Neural crest cell (in vitro differentiated cells): ENCODE measurements at places on chromosomes 16 and 17.

DNA sequence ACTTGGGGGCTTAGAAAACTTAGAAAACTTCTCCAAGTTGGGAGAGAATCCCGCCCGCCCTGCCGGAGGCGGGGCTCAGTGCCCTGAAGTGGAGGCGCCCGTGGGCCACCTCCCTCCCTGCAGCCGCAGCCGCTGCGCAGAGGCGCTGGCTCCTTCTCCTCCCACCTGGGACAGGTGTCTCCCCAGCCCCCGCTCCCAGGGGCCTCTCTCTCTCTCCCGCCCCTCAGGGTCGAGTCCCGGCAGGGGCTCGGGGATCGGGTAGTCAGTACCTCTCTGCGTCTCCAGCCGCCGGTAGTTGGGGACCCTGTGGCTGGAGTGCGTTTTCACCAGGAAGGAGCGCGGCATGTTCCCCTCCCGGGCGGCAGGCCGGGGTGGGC, 257 bp downstream of the SNAI3 start:
- no peak for DNase-seq

DNA sequence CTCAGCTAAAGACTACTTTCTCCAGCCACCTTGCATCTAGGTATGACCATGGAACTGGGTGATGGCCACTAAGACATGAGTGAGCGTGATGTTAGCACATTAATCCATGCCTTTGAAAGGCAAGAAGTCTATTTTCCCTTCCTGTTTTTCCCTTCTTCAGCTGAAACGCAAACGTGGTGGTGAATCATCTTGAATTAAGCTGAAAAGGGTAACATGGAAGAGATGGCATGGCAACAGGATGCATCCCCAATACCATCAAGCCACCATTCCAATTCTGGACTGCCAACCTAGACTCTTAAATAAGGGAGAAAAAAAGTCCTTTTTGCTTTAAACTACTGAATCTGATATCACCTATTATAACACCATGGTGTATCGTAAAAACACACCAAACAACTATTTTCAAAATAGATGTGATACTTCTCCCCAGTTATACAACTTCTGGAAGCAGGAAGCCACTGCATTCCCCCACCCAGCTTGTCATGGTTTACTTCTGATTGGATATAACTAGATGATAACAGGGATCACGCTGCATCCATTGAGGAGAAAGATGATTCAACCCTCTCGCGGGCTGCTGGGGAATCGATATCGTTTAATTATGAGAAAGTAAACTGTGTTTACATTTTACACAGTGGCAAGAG, 368.6 kb downstream of the CDH13 start:
- no peak for DNase-seq

GRCh38 chr16:49019831-49020230, 261.8 kb downstream of the CBLN1 start:
- no peak for DNase-seq

DNA sequence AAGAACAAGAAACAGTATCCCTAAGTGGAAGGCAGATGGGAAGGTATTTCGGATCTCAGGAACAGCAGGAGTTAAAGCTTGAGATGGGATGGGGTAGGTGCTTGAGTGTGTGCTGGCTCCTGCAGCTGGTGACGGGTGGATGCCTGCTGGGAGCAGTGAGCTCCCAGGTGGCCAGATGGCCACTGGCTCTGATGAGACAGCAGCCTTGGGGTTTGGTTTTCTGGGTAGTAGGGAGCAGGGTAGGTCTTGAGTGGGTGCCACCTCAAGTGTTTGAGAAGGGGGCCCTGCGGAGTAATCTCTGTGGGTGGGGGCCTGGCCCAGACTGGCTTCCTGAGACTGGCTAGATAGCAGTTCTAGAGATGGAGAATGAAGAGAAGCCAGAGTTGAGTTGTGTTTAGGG, 10.3 kb downstream of the EPN2 start:
- no peak for DNase-seq

GRCh38 chr17:45992904-45993303, 6.1 kb upstream of the STH start:
- no peak for DNase-seq

DNA sequence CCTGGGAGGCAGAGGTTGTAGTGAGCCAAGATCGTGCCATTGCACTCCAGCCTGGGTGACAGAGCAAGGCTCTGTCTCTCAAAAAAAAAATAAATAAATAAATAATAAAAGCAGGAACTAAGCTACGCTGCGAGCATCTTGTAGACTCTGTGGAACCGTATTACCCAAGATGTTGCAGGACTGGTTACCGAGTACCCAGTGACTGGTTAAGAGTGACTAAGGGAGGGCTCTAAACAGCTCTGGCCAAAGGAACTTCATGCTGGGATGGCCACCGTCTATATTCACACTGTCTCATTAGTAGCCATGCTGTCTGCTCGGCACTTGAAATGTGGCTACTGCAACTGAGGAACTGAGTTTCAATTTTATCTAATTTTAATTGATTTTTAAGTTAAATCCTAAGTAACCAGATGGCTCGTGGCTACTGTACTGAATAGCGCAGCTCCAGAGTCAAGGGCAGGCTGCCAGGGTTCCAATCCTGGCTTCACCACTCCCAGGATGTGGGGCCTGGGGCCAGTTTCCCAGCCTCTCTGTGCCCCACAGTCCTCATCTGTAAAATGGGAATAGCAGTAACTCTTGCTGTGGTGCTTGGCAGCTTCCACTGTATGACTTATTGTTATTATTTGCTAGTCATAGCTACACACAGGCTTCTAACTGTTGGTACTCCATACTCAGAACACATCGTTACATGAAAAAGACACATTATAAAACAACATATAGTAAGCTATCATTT, 3.0 kb downstream of the NTAN1 start:
- no peak for DNase-seq

DNA sequence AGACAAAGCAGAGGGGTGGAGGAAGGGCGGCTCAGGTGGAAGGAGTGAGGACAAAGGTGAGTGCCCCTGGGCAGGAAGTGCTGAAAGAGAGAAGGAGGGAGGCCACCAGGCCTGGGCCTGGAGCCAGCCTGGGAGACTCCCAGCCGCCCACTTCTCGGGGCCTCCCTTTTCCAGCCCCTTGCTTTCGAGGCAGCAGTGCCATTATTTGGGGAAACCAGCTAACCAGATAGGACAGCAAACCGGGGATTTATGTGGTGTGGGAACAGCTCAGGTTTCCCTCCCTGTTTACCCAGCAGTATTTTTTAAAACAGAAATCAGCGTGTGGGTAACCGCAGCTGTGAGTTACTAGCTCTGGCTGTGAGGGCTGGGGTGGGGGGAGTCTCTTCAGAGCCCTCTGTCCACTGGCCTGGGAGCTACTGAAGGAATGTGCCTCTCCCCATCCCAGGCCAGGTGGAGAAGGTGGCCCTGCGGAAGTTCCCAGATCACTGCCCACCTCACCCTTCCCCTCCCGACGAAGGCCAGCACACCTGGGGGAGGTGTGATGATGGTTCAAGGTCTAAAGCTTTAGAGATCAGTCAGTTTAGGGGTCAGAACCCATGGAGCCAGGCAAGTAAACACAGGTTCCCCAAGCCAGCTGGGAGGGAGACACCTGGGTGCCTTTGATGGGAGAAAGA, 8.4 kb upstream of the MEOX1 start:
- DNase-seq = no peak

GRCh38 chr17:66341462-66341861, 39.0 kb downstream of the PRKCA start:
- no peak for DNase-seq

DNA sequence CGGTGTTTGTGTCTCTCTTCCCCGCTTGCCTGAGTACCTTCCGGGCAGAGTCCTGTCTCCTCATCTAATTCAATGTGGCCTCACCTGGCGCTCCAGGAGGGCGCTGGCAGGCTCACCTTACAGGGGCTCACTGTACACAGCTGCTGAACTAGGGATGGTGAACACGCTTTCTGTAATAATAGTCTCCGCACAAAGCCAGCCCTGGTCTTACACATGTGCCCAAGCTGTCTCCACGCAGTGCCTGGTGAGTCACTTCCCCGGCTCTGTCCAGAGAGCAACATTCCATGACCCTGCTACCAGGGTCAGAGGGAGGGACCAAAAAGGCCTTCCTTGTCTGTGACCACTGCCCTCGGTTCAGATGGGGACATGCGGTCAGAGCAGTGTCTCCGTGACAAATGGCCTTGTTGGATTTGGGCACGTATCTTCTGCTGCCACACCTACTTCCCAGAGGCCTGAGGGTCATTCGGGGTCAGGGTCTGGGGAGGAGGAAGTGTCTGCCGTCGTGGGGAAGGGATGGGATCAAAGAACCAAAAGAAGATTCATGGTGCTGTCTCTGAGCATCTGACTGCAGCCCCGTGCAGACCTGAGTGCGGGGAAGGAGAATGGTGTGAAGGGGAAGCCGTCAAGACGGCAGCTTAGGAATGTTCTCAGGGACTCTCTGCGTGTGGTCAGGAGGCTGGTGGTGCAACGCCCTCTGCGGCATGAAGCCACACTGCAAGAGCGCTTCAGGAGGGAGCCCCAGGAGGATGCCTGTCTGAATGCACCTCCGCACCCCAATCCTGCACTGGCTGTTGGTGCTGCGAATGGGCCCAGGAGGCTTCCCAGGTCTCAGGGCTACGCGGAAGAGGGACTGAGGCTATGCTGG, 68.8 kb downstream of the IL21R start:
- no peak for DNase-seq

DNA sequence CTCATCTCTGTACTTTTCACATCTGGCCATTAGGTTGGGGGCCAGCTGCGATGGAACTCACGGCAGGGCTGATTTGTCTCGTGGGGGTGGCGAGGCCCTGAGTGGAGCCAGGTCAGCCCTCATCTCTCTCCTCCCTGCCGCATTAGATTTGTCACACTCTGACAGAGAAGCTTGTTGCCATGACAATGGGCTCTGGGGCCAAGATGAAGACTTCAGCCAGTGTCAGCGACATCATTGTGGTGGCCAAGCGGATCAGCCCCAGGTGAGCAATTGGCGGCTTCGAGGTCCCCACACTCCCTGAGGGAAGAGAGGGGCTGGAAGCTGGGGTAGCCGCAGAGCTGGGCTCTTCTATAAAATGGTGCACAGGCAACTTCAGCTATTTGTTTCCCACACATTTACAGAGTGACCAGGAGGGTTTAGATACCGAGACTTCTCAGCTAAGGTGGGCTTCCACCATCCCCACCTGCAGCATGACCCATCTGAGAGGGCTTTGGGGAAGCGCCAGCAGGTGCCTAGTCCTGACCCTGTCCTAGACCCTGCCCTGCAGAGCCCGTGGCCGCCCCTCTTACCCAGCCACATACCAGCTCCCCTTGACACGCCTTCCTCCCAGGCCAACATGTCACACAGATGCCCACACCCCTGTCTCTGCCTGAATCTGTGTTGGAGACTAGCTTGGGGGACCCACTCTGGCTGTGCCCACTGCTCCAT, 8.4 kb downstream of the TMEM98 start:
- DNase-seq = no peak

- peak; percentile 8 for DNase-seq
Measured at GRCh38 chr16:73544826-73545225, 496.9 kb upstream of the ZFHX3 start.

- no peak for DNase-seq
Measured at GRCh38 chr16:31036691-31037090, 3.3 kb downstream of the STX4 start.

GRCh38 chr17:34542700-34543336, 36.6 kb upstream of the TMEM132E start:
- DNase-seq = peak; percentile 58

DNA sequence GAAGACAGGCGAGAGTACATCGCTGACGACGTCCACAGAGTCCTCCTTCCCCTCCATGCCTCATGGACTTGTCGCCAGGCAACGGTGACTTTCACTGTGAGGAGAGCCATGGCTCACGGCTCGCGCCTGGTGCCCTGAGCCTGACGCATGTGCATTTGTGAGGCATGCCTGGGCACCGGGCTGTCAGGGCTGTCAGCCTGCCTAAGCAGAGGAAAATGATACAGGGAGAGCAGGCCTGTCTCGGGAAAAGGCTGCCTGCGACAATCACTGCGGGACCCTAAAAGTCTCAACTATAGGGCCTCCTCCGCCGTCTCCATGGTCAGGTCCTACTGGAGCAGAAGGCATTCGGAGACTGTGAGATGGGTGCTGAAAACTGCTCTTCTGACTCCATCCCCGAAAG, 135.5 kb upstream of the WSB1 start:
- no peak for DNase-seq

- no peak for DNase-seq
Measured at GRCh38 chr16:50497592-50497991, 50.6 kb upstream of the NKD1 start.

DNA sequence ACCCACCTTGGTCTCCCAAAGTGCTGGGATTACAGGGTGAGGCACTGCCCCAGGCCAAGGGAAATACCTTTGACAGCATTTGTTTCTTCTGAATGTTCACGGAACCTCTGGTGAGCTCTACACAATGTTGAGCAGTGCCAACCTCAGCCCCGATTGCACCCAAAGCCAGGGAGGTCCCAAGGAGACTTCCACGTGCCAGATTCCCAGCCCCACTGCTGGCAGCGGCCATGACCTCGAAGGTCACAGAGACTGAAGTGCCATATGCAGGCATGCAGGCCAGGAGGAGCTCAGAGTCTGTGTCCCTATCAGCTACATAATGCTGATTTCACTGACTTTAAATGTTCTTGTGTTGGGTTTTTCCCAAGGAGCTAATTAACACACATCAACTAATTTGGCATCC, 226.4 kb upstream of the FOXF1 start:
- no peak for DNase-seq

- DNase-seq = no peak
Measured at GRCh38 chr16:48608452-48608851, 1.5 kb downstream of the N4BP1 start.

GRCh38 chr16:85363881-85364280, 249.2 kb upstream of the GSE1 start:
- DNase-seq = no peak

DNA sequence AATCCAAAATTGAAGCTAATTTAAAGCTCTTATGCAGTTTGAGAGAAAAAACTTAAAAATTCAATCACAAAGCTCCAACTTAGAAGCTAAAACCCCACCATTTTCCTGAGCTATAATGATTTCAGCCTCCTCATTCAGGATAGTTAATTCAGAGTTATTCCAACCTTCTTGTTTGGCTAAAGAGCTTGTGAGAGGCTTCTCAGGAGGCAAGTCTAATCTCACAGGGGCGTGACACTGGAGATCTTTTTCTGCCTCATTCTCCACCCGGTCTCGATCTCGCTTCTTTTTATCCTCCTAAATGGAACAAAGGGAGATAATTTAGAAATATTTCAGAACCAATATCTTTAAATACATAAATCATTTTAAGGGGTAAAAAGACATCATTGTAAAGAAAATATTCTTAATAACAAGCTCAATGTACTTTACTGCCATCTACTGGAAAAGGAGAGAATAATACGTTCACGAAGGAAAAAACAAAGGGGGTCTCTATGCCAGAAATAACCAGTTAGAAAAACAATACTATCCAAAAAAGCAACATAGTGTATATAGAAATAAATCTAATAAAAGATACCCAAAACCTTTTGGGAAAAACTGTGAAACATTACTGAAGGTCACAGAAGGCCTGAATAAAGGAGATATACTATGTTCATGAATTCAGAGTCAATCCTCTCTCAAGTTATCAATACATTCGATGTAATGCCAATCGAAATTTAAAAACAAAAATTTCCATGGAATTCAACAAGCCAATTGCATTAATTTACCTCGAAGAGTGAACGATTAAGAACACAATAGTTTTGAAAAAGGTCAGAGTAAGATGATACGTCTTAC, 13.9 kb downstream of the BRD7 start:
- DNase-seq = no peak

- DNase-seq = no peak
Measured at GRCh38 chr16:5065326-5065725, 430 bp downstream of the C16orf89 start.

- DNase-seq = no peak
Measured at GRCh38 chr17:77792626-77793025, 165.9 kb upstream of the TNRC6C start.

GRCh38 chr16:81241706-81242105, 3.2 kb downstream of the BCO1 start:
- no peak for DNase-seq

- DNase-seq = peak; percentile 75
Measured at GRCh38 chr17:6831661-6832263, at the start of gene TEKT1. TSS of gene TEKT1 (minus strand) at chr17:6831729. CDS start at chr17:6830376, 1,353 bp downstream.
